ENCODE measurements at places on chromosomes 13 and 19.

DNA sequence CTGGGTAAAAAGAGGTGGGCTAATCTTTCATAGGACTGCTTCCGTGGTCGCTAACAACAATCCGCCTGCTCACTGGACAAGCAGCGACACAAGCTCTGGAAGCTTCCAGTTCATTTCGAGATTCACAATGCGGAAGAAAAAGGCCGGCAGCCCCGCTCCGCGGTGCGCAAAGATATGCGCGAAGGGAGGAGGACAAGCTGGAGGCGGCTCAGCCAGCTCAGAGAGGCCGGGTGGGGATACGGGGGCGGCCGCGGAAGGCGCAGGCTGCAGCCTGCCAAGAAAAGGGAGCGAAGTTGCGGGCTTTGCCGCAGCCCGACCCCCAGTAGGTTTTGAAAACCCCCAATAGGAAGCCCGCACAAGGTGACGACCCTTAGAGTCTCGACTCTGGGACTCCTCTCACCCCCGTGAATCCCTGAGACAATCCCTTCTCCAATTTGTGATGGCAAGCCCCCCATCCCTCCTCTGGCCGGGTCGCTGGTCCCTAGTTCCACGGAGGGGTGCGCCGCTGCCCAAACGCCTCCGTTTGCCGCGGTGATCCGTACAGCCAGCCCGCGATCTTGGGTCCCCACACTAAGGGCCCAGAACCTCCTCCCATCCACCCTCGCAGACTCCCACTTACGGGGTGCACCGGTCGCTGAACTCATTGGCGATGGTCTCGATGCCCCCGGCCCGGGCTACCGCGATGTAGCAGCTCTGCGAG is 697 bp downstream of the HSPH1 start:
- peak; percentile 4 for DNase-seq

- DNase-seq = no peak
Measured at GRCh38 chr19:924553-925086, 1.2 kb upstream of the ARID3A start.

- DNase-seq = no peak
Measured at GRCh38 chr13:80840316-80840976, 499.5 kb upstream of the SPRY2 start.

- DNase-seq = no peak
Measured at GRCh38 chr19:7912697-7913564, 1.7 kb upstream of the TGFBR3L start.

GRCh38 chr13:72221276-72221962 is 354.4 kb upstream of the DACH1 start:
- DNase-seq = no peak

DNA sequence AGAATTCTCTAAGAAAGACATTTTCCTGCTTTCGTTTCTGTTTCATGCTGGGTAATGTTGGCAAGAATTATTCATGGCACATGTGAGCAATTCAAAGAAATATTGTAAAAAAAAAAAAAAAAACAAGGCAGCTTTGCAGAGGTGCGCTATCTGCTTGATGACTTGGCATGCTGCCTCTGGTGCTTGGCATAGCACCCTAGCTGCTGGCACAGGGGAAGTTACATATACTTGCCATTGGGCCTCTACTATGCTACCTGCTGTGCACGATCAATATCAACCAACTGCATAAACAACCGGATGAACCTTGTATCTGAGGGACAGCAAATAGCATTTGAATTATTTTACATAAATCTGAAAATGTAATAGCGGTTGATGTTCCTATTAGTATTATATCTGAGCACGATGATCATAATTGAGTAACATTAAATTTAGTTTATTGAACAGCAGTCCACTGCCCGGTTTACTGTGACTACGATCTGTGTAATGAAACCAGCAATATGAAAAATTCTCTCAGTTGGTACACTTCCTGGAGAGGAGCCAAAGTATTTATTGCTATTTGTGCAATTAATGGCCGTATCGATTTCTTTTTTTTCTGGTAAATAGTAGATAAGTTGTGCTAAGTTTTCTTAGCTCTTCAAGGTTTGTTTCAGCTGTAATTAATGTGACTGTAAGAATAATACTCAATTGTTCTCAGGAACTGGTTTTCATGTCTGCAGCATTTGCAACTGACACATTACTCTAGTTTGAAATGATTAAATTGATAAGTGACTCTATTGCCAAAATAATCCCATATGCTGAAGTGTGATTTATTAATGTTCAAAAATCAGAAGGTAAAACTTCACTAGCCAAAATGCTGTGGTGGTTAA is 717.3 kb downstream of the DACH1 start:
- DNase-seq = no peak

DNA sequence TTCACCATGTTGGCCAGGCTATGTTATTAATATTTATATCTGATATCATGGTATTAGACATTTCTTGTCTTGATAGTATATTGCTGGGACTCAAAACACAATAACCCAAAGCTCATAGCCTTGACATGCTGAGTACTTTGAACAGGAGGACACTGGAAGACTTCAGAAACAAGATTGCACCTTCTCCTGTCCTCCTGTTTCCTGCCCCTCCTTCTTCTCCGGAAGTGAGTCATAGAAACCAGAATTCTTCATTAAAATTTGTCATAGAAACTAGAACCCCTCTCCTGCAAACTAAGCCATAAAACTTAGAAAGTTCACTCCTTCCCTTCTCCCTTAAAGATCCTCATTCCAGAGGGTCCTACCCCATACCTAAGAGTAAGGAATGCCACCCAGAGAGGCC is 400.2 kb downstream of the SLITRK5 start:
- no peak for DNase-seq

GRCh38 chr13:74132776-74133656 is 1.2 kb downstream of the KLF12 start:
- peak; percentile 9 for DNase-seq

GRCh38 chr13:64930636-64931035 is 2299.5 kb downstream of the PCDH9 start:
- DNase-seq = no peak

GRCh38 chr13:48660361-48661076 is 6.8 kb downstream of the CYSLTR2 start:
- DNase-seq = no peak

- DNase-seq = no peak
Measured at GRCh38 chr13:60757501-60758215, 360.6 kb downstream of the TDRD3 start.

- DNase-seq = no peak
Measured at GRCh38 chr13:111916201-111916600, 150.7 kb upstream of the SOX1 start.

GRCh38 chr13:21759911-21760310 is 89.0 kb downstream of the FGF9 start:
- DNase-seq = no peak

GRCh38 chr19:44587963-44588770 is 25.2 kb upstream of the IGSF23 start:
- no peak for DNase-seq

- DNase-seq = no peak
Measured at GRCh38 chr13:97124915-97125809, 97.0 kb upstream of the MBNL2 start.
